ENCODE measurements at places on chromosomes 12 and 14. TPM values are rescaled to one million over a fixed set of nuclear protein-coding genes. Genes with fewer than 3 reads are reported as not detected.

GLT1D1 gene
- polyA plus RNA-seq = 25.4 TPM

B4GALNT3 gene
- polyA plus RNA-seq = 4.4 TPM

PZP gene
- polyA plus RNA-seq = 0.13 TPM

IGF1 gene
- polyA plus RNA-seq = 4.6 TPM

SSTR1 gene
- 28.4 TPM for polyA plus RNA-seq

TBX5 gene
- not detected for polyA plus RNA-seq

STYK1 gene
- polyA plus RNA-seq = 6.2 TPM

PELI2 gene
- 8.5 TPM for polyA plus RNA-seq

L3HYPDH gene
- 24.6 TPM for polyA plus RNA-seq

LPAR5 gene
- 6.0 TPM for polyA plus RNA-seq

CLMN gene
- 4.1 TPM for polyA plus RNA-seq

ASCL1 gene
- 37.3 TPM for polyA plus RNA-seq

SAMD15 gene
- polyA plus RNA-seq = 5.6 TPM

NRIP2 gene
- 5.1 TPM for polyA plus RNA-seq

NUDT4 gene
- polyA plus RNA-seq = 131 TPM

C12orf60 gene
- polyA plus RNA-seq = 3.6 TPM

TSPAN11 gene
- polyA plus RNA-seq = 44.2 TPM

GRCh38 chr14:81169267-81169666, 51.5 kb downstream of the GTF2A1 start:
- DNase-seq = no peak
- no peak overlapping the region for H3K4me3 ChIP-seq
- H3K27me3 ChIP-seq = no peaks in the 10 kb centered on the region
- peak overlapping the region; percentile 98 for H3K27ac ChIP-seq
- no peaks in the 10 kb centered on the region for H3K36me3 ChIP-seq
- H3K4me1 ChIP-seq = peaks cover 10% of the 10 kb centered on the region

DNA sequence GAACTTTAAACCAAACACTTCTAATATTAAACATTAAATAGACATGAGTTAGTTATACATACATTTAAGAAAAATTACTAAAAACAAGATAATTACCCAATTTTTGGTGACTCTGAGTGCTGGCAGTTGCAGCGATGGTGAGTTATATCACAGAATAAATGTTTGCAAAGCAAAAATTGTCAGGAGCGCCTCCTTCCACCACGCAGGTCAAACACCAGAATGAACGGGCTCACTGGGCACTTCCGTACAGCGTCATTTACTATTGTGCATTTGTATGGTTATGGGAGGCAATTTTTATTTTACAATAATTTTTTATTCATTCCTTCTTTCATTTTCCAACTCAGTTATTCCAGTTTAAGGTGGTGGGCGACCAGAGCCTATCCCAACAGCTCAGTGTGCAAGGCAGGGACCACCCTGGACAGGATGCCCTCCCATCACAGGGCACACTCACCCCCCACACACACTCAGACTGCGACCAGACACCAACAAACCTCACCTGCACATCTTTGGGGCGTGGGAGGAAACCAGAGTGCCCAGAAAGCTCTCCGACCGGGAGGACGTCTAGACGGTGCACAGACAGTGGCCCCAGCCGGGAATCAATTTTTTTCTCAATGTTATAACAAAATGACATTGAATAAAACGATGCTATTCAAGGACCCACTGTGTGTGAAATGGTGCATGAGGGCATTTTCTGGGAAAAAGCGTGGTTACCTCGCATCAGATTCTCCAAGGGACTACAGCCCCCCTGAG, 67.2 kb downstream of the TESC start:
- no peak overlapping the region for H3K4me3 ChIP-seq
- H3K27ac ChIP-seq = no peak overlapping the region
- peaks cover 18% of the 10 kb centered on the region for H3K36me3 ChIP-seq
- DNase-seq = no peak
- peaks cover 35% of the 10 kb centered on the region for H3K4me1 ChIP-seq

- peaks cover 55% of the 10 kb centered on the region for H3K36me3 ChIP-seq
- DNase-seq = no peak
- no peak overlapping the region for H3K27ac ChIP-seq
- H3K4me3 ChIP-seq = peak overlapping the region; percentile 64
Measured at GRCh38 chr12:57725851-57726150, 12.7 kb downstream of the AGAP2 start.

DNA sequence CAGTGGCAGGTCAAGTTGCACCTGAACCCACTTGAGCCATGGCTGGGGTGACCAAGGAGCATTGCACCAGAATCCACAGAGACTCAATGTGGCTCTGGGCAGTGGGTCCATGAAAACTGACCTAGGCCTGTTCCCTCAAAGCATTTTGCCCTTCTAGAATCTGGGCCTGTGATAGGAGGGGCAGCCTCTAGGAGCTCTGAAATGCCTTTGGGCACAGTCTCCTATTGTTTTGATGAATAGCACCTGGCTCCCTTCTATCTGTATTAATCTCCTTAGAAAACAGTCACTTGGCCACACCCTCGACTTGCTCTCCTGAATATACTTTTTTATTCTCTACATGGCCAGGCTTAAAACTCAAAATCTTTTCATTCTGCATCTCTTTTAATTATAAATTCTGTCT, 14.1 kb upstream of the KRAS start:
- DNase-seq = no peak
- no peak overlapping the region for H3K27ac ChIP-seq
- H3K36me3 ChIP-seq = no peaks in the 10 kb centered on the region
- no peak overlapping the region for H3K4me3 ChIP-seq
- no peaks in the 10 kb centered on the region for H3K4me1 ChIP-seq

DNA sequence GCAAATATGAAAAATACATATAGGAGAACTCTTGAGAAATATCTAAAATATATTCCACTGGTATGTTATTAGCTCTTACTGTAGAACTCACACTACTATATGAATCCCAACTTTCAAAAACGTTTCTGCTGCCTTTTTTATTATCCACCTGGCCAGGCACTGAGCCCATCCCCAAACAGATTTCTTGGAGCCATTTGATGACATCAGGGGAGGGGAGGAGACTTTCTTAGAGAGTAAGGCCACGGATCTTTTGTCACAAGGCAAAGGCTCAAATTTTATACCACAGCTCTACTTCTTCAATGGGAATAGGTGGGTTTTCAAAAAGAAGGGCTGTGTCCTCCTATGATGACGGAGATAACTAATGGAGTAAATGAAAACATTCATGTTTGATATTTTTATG, 83.0 kb downstream of the SLC25A21 start:
- no peaks in the 10 kb centered on the region for H3K36me3 ChIP-seq
- no peak overlapping the region for H3K27ac ChIP-seq
- H3K27me3 ChIP-seq = no peaks in the 10 kb centered on the region
- no peak overlapping the region for H3K4me3 ChIP-seq
- DNase-seq = no peak

GRCh38 chr12:49961111-49961922, at the start of gene AQP5:
TSS of gene AQP5 (plus strand) at chr12:49961872. CDS start at chr12:49962018, 146 bp downstream.
- H3K36me3 ChIP-seq = no peaks in the 10 kb centered on the region
- H3K27me3 ChIP-seq = peaks cover 46% of the 10 kb centered on the region
- no peak within 1 kb of the TSS for H3K27ac ChIP-seq
- H3K4me3 ChIP-seq = no peak within 1 kb of the TSS
- H3K4me1 ChIP-seq = peaks cover 35% of the 10 kb centered on the region
- DNase-seq = no peak

DNA sequence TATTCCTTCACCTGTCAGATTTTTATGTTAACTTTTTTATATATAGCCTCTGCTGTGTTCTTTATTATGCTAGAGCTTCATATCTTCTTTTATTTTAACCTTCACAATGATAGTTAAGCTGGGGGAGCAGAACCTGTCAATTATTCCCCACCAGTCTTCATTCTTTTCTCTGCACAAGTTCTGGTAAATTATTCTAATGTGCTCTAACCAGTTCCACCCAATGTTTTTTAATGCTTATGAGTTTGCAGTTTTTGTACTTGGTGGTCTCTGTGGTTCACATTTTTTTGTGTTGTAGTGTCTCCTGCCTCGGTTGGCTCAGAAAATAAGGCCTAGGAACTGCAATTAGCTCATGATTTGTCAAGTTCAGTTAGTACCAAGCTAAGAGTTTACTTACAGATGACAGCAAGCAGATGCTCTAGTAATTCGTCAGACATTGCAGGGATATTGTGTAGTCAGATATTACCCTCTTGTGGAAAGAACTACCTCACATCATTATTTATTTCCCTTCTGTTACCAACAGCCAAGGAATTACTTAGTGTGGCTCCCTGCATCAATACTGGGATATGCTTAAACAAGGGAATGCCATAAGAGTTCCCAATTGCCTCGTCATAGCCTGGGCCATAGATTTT, 14.5 kb downstream of the DYRK2 start:
- H3K4me3 ChIP-seq = no peak overlapping the region
- peaks cover 9% of the 10 kb centered on the region for H3K36me3 ChIP-seq
- no peaks in the 10 kb centered on the region for H3K4me1 ChIP-seq

GRCh38 chr12:91965781-91966180, 179.9 kb downstream of the BTG1 start:
- H3K27ac ChIP-seq = no peak overlapping the region
- no peaks in the 10 kb centered on the region for H3K27me3 ChIP-seq
- no peaks in the 10 kb centered on the region for H3K36me3 ChIP-seq

DNA sequence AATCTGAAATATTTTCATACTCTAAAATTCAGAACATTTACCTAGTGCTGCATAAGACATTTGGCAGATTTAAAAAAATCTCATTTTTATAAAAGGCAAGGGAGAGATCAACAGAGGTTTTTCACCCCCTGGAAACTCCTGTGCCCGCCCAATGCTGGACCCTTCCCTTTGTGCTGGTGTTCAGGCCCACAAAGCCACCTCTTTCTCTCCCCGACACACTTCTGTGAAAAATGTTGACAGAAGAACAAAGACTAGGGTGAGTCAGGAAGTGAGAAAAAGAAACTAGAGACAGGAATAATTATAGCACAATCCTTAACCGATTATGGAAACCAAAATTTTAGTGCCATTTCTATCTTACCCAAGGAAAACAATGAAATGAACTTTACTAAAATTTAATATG, 197.7 kb upstream of the STXBP6 start:
- no peaks in the 10 kb centered on the region for H3K36me3 ChIP-seq
- H3K27ac ChIP-seq = no peak overlapping the region
- H3K4me1 ChIP-seq = no peaks in the 10 kb centered on the region
- H3K27me3 ChIP-seq = no peaks in the 10 kb centered on the region
- no peak for DNase-seq

DNA sequence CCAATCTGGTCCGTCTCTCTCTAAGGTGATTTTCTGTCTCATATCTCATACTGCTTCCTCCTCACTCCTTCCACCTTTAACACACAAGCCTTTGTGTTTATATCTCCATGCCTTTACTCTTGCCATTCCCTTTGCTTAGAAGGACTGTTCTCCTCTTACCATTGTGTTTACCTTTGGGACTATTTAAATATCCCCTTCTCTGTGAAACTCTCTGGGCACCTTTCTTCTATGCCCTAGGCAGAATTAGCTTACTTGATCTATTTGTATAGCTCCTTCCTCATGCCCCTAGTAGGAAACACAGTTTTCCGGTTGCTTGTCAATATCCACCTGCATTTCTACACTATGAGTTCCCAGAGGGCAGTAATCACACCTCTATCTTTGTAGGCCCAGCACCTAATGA, 3.9 kb upstream of the AMHR2 start:
- no peaks in the 10 kb centered on the region for H3K36me3 ChIP-seq
- no peaks in the 10 kb centered on the region for H3K4me1 ChIP-seq
- H3K27me3 ChIP-seq = no peaks in the 10 kb centered on the region

- DNase-seq = no peak
- no peaks in the 10 kb centered on the region for H3K27me3 ChIP-seq
- no peak overlapping the region for H3K4me3 ChIP-seq
- no peak overlapping the region for H3K27ac ChIP-seq
Measured at GRCh38 chr14:63910583-63911363, 58.0 kb downstream of the SYNE2 start.

DNA sequence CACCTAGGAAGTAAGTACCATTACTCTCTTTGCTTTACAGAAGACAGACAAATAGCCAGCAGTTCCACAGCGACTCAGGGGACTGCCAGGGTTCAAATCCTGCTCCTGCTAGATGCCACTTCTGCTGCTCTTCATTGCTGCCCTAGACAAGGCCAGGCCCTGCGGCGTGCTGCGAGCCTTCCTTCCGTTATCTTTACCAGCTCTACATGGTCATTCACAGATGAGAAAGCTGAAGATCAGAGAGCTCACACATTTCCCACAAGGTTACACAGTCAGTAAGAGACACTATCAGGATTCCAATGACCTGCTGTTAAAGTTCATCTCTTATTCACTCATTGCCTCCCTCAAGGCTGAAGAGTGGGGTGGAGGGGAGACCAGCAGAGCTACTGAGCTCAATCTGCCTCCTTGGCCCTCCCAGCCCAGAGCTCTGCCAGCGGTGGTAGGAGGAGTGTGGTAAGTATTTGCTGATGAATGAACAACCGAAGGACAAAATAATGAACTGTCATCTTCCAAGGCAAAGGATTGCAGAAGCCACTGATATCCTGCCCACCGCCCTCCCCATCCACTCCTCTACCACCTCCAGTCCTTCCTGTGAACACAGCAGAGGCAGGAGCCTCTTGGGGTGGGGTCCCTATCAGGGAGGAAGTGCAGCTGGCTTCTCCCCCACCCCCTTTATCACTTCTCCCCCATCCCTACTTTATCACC, 14.6 kb upstream of the HDAC7 start:
- H3K27me3 ChIP-seq = no peaks in the 10 kb centered on the region
- no peak overlapping the region for H3K4me3 ChIP-seq
- DNase-seq = no peak
- H3K27ac ChIP-seq = no peak overlapping the region
- peaks cover 3% of the 10 kb centered on the region for H3K4me1 ChIP-seq

DNA sequence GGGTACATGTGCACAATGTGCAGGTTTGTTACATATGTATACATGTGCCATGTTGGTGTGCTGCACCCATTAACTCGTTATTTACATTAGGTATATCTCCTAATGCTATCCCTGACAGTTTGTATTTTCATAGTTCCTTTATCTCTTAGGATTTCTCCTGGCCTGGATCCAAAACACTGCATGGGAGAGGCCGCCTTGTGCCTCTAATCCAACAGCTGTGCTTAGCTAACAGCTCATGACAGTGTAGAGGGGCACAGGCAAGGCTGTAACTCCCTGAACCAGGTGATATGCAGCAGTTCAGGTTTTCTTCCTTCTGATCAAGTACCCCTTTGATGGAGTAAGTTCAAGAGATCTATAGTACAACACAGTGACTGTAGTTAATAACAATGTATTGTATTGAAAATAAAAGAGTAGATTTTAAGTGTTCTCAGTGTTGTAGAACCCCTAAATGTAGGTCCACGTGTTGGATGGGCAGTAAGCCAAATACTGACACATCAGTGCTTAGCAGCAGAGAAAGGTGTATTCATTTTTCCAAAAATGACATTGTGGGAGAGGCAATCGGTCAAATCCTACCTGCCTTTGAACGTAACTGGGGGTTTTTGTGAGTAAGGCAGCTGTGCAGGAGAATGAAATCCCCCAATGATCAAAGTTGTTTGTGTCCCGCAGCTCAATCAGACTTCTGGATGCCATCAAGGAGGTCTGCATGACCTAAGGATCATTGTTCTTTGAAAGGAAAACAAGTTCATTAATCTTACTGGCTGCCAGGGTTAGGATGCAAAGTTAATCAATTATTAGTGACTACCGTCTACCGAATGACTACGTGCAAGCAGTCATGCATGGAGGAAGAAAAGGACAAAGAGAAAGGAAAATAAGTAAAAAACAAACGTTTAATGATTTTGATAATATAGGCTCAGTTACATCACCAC, 89.3 kb upstream of the FGD4 start:
- no peaks in the 10 kb centered on the region for H3K27me3 ChIP-seq
- H3K27ac ChIP-seq = no peak overlapping the region
- peak; percentile 55 for DNase-seq
- H3K4me3 ChIP-seq = no peak overlapping the region
- H3K36me3 ChIP-seq = no peaks in the 10 kb centered on the region

All from spinal cord (tissue), 10 donors.